Peyer's patch (tissue), 4 donors: ENCODE measurements at places on chromosomes 13 and 19.
A peak's percentile ranks its signal among the peaks of the same experiment; 100 is the strongest.

DNA sequence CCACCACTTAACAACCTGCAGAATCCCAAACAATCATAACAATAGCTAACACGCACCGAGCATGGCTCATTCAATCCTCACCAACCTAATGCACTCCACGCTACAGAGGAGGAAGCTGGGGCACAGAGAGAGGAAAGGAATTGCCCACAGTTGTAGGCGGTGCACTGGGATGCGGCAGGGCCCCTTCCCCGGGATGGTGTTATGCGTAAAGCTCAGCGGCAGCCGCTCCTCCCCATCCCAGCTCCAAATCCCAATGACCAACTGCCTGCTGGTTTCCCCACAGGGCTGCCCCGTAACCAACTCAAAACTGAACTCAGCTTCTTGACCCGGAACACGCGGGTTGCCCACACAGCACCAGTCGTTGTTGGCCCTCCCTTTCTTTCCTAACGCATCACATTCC, 42.2 kb downstream of the SERP2 start:
- H3K27ac ChIP-seq = no peak overlapping the region
- no peak overlapping the region for H3K4me3 ChIP-seq
- DNase-seq = no peak
- H3K27me3 ChIP-seq = no peaks in the 10 kb centered on the region

- no peak overlapping the region for H3K27ac ChIP-seq
- no peak for DNase-seq
- no peaks in the 10 kb centered on the region for H3K4me1 ChIP-seq
- H3K36me3 ChIP-seq = no peaks in the 10 kb centered on the region
- no peaks in the 10 kb centered on the region for H3K27me3 ChIP-seq
Measured at GRCh38 chr19:995051-995827, 5.0 kb upstream of the GRIN3B start.

DNA sequence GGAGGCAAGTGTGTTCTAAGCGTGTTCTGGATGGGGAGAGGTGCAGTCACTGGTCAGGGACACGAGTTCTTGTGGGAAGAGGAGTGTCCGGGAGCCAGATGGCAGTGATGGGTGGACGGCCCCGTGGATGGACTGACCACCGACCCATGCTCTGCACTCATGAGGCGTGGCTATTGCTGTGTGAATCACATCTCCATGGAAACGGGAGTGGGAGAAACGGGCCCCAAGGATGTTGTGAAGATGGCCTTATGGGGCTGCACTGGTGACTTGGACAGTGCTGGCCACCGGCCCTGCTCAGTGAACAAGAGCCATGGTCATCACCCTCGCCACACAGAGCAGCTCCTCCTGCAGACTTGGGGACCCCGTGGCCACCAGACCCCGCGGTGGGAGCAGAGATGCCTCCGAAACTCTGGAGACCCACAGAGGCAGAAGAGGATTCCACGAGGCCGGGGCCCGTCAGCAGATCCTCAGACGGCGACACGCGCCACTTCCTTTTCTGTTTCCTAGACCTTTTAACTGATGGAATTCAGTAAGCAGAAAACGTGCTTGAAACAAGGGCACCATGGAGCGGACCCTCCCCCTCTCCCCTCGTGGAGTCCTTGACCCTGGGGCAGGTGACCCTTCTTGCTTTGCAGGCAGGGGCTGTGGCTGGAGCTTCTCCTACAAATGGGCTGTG, 47.5 kb downstream of the GAS6 start:
- H3K4me3 ChIP-seq = peak overlapping the region; percentile 21
- no peaks in the 10 kb centered on the region for H3K4me1 ChIP-seq
- DNase-seq = no peak

- H3K4me3 ChIP-seq = no peak overlapping the region
- no peaks in the 10 kb centered on the region for H3K4me1 ChIP-seq
- H3K27me3 ChIP-seq = no peaks in the 10 kb centered on the region
- H3K36me3 ChIP-seq = no peaks in the 10 kb centered on the region
- H3K27ac ChIP-seq = no peak overlapping the region
- DNase-seq = no peak
Measured at GRCh38 chr13:107296804-107297203, 728.9 kb upstream of the ARGLU1 start.

DNA sequence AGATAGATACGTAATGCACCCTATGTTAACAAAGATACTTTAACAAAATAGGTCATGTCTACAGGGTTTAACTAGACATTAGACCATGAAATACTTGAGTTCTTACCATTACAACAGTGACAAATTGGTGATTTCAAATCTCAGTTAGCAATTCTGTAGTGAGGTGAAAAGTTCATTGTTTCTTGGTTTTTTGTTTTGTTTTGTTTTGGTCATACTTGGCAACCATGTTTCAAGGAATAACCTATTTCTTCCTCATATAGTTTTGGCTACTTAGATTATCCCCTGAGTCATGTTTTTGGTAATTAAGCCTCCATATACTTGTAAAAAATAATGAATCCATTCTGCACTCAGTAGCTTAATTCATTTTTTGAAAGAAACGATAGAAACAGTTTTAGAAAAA, 1200.4 kb downstream of the DIAPH3 start:
- no peaks in the 10 kb centered on the region for H3K36me3 ChIP-seq
- no peak overlapping the region for H3K4me3 ChIP-seq
- H3K4me1 ChIP-seq = no peaks in the 10 kb centered on the region
- DNase-seq = no peak
- H3K27ac ChIP-seq = no peak overlapping the region

DNA sequence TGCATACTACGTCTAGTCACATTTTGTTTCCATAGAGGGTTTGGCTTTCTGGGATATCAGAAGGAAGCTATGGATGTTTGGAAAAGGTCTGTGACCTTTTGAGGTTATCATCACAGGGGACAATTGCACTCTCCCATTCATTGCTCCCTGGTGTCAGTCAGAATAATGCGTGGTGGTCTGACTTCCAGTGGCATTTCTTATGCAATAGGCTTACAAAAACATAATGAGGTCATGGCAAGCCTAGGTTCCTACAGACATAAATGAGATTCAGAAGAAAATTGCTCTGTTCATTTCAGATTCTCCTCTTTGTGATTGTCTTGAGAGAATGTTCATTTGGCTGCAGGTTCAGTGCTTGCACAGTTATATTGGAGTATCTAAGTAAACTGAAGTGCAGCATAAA, 54.6 kb downstream of the ARHGAP35 start:
- no peaks in the 10 kb centered on the region for H3K36me3 ChIP-seq
- no peaks in the 10 kb centered on the region for H3K27me3 ChIP-seq
- H3K4me3 ChIP-seq = no peak overlapping the region
- H3K27ac ChIP-seq = no peak overlapping the region
- peaks cover 25% of the 10 kb centered on the region for H3K4me1 ChIP-seq

GRCh38 chr13:100659578-100659977, 15.0 kb downstream of the TMTC4 start:
- DNase-seq = no peak
- H3K4me3 ChIP-seq = no peak overlapping the region
- H3K36me3 ChIP-seq = no peaks in the 10 kb centered on the region

DNA sequence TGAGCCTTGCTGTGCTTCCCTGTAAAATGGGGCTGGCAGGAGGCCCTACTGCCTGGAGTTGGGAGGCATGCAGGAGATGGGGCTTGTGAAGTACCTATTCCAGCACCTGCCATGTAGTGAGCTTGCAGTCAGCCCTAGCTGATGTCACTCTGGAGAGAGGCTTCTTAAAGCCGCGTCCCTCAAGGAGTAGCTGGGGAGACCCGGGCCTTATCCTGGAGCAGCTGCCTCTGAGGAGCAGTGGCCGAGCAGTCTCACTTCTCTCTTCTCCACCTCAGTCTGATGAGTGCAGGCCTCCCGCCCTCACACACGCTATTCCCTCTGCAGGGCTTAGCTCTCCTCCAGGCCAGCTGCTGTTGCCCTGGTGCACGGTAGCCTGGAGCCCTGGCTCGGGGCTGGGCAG, 18.0 kb downstream of the CLASRP start:
- H3K4me3 ChIP-seq = no peak overlapping the region
- no peak for DNase-seq
- no peaks in the 10 kb centered on the region for H3K27me3 ChIP-seq
- no peaks in the 10 kb centered on the region for H3K36me3 ChIP-seq
- H3K27ac ChIP-seq = no peak overlapping the region
